ENCODE measurements at places on chromosomes 5 and 9.

DNA sequence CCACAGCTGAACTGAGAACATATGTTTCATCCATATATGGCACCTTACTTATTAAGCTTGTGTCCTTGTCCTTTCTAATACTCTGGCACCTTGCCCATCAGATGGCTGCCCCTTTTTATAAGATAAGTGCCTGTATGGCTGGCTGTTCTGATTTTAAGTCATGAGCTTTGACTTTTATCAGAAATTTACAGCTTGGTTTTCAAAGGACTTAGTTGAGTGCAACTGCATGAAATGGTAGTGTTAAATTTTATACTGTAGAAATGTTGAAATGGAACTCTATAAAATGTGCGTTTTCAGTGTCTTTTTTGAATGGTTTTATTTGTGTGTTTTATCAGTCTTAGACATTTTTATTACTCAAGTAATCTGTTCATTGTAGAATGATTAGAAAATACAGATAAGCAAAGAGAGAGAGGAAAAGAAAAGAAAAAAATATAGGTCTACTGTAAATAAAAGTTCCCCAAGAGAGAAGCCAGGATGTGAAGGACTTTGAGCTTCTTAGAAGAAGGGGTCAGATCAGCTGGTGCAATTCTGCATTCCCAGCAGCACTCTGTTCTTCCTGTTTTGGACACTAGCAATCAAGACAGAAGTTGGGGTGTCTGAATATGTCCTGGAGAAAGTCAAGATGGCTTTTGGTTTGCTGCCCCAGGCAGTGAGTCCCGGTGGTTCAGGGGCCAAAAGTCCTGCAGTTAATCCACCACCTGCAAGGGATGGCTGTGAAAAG, 38.9 kb downstream of the ARHGAP26 start:
- DNase-seq, result no peak

DNA sequence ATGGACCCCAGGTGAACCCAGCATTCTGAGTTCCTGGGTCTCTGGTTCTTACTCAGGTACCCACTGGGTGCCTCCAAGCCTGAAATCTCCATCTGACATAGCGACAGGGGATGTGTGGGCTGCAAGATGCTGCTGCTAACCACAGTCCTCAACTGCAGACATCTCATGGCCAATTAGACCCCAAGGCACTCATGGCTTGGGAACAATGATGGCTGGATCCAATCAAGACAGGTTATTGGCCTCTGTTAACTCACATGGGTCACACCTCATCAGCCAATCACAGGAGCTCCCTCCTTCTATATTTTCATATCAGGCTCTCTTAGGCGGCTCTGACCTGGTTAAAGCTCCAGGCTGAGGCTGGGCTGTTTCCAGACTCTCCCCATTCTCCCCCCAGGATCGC, 57.0 kb downstream of the CXXC5 start:
- DNase-seq, result no peak

GRCh38 chr5:151661968-151662732, 24.6 kb downstream of the SPARC start:
- no peak for DNase-seq

GRCh38 chr5:95873351-95873750, 50.8 kb upstream of the GLRX start:
- DNase-seq, result no peak

- DNase-seq, result no peak
Observed at GRCh38 chr5:142939006-142939405, 168.8 kb downstream of the ARHGAP26 start.

GRCh38 chr5:87661784-87662566, 249.2 kb upstream of the CCNH start:
- DNase-seq, result no peak

DNA sequence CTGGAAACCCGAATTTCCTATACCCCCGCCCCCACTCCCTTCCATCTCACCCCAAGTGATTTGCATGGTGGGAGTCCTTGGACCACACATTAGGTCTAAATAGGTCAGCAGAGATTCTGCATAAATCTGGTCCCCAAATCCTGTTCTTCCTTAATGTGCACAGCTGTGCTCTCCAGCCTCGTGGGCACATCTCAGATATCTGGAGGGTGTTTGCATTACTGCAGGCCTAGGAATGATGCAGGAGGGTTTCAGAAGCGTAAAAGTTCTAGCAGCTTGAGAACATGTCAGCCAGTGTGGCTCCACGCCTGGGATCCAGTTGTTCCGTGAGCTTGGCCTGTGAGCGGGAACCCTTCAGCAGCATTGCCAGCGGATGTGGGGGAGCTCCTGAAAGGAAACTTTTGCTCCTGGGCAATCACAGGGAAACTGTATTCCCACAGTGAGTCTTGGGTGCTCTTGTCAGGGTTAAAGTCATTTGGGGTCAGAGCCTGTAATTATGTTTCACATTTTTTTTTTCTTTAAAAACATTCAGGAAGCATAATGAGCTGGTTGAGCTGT, 12.9 kb downstream of the ARHGAP26 start:
- no peak for DNase-seq

DNA sequence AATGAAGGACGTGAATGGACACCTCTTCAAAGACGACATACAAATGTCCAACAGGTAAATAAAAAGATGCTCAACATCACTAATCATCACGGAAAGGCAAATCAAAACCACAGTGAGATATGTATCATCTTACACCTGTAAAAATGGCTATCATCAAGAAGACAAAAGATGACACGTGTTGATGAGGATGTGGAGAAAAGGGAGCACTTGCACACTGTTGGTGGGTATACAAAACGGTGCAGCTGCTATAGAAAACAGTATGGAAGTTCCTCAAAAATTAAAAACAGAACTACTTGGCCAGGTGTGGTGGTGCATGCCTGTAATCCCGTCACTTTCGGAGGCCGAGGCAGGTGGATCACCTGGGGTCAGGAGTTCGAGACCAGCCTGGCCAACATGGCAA, 47.9 kb downstream of the STK10 start:
- no peak for DNase-seq

DNA sequence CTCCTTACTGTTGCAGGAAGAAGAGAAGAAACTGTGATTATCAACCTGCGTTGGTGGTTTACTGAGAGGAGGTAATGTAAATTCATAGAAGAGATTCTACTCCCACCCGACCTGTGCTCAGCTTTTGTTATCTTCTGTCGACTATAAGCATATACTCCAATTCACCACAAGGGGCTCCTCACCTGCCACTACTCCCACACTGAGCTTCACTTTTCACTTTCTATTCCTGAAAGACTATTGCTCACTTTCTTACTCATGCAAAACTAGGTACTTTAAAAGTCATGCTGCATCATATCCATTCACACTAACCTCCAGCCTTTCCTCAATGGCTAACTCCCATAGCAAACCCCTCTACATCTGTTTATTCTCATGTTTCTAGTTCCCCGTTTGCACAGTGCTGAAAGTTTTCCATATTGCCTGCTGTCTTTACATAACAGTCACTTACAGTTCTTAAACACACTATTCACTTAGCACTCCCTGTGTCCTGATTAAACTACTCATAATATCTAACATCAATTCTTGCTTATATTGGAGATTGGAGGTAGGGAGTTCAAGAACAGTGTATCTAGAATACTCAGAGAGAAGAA, 1062.6 kb downstream of the NR2F1-AS1 start:
- no peak for DNase-seq
